ENCODE measurements at places on chromosomes 12 and 14. TPM values are rescaled to one million over a fixed set of nuclear protein-coding genes. Genes with fewer than 3 reads are reported as not detected.
A peak's percentile ranks its signal among the peaks of the same experiment; 100 is the strongest.

DNA sequence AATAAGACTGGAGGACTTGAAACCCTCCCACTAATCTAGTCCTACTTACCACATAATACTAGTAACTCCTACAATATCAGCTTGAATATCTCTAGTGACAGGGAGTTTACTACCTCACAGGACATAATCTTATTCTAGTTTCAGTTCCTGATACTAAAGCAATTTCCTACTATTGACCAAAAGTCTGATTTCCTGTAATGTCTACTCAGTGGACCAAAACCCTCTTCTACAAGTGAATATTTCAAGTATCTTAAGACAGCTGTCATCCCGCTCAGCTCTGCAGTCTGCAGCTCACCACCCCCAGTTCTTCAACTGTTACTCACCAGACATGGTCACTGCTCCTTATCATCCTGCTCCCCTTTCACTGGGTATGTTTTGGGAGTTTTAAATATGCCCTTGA is 70.8 kb upstream of the TMCC3 start:
- ATAC-seq: no peak

DNA sequence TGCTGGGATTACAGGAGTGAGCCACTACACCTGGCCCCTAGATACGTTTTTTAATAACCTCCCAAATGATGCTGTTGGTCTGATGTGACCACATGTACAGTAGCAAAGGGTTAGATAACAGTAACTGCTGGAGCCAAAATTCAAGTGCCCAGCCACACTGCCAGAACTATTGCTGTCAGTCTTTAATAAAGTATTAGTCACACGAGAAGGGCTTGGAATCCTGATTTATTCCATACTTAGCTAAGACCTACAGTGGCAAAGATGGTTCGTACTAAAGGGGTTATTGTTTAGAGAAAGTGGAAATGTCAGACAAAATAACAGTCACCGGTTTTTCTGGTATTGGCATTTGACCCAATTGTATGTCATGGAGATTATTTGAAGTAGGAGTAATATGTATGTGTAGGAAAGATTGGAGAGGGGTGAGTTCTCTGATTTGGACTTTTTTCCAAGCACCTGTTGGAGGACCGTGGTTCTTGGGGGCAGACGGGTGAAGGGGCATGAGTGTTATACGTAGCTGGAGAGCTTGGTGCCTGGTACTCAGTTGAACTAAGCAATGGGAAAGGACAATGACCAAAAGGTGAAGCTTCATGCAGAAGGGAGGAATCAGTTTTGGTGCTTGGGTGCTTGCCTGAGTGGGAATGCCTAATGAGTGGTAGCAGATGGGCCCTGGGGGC is 9.7 kb downstream of the TUBA1C start:
- no peak for ATAC-seq

- ATAC-seq: peak; percentile 91
Observed at GRCh38 chr12:129588142-129588541, 315.7 kb downstream of the TMEM132D start.

DNA sequence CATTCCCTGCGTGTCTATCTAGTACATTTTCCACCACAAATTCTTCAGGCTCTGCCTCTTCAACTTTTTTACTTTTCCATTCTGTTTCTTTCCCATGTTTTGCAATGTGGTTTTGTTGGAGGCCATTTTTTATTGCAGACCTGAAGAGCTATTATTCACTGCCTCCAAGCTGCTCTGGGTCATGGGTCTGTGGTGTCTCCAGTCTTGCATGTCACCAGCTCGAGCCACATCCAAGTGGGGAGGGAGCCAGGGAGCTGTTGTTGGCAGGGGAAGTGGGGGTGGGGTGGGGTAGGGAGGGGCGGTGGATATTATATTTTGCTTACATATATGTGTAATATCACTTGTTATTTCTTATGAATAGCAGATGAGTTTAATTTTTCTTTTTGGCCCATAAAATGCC is 69.1 kb downstream of the VEZT start:
- ATAC-seq: no peak

GRCh38 chr14:67574156-67574555 is 25.9 kb downstream of the PIGH start:
- ATAC-seq: no peak

CPNE6 gene
- total RNA-seq: 2.5 TPM

DNA sequence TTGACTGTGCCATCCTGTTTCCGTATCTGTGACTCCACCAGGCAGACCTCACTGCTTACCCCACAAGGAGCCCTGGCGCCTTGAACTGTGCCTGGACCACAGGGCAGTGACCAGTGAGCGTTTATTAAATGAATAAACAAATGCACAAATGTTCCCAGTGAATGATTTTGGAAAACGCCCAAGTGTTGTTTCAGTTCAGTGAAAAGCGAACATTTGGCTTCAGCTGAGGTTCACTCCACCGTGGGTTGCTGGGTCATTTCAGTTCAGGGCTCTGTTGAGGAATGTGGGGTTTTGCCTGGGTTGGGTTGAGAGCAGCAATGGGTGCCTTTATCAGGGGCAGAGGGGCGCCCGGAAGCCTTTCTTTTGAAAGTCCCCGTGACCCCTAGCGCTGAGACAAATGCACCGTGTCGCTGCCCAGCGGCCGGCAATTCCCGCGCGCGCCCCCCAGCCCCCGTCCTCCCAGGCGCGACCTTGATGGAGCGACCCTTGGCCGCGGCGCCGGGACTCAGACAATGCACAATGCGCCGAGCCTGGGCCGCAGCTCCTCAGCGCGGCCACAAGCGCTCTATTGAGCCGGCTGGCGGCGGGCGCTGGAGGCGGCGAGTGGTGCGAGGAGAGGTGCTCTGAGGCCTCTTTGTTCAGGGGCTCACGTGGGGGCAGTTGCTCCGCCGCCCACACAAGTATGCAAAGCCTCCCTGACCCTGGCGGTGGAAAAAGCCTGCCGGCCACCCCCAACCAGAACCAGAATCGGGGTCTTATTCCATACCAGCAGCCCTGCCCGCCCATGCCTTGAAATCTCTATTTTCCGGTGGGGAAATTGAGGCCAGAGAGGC is 40.5 kb upstream of the CLMN start:
- ATAC-seq: no peak

GRCh38 chr12:9820281-9820930 is 6.9 kb upstream of the KLRF1 start:
- no peak for ATAC-seq

- ATAC-seq: peak; percentile 6
Observed at GRCh38 chr12:113129664-113130456, 5.7 kb downstream of the RASAL1 start.

- ATAC-seq: no peak
Observed at GRCh38 chr14:31206536-31207286, 882 bp downstream of the HECTD1 start.

DNA sequence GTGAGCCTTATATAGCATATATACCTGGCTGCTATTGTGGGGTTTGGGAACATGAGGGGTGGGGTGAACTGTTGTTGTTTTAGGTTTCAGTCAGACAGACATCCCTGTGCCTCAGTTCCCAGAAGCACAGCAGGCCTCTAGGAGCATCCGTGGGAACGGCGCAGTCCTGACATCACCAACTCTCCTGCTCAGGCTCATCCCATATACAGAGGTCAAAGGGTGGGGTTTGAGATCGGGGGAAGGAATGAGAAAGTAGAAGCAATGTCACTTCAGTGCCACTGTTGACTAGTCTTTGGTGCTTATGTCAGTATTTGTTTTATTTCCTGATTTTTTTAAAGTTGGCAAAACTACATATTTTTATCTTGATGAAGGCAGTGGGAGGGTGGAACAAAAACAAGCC is 43.1 kb upstream of the A2ML1 start:
- ATAC-seq: no peak

VRTN gene
- 0.11 TPM for total RNA-seq

DNA sequence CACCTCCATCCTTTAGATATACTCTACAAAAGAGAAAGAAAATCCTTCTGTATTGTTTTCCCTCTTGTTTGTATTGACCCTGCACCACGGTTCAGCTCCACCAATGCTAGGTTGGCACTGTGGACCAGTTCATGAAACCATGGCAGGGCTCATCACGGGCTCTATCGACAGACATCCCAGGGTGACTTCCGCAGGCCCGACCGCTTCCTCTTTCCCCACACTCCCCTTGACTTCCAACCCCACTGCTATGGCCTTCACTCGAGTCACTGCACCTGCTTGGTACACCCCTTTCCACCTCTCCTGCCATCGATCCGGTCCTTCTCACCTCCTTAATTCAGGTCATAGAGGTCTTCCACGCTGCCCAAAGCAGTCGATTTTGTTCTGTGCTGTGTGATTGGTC is 21.2 kb upstream of the AKAP5 start:
- ATAC-seq: no peak

DNA sequence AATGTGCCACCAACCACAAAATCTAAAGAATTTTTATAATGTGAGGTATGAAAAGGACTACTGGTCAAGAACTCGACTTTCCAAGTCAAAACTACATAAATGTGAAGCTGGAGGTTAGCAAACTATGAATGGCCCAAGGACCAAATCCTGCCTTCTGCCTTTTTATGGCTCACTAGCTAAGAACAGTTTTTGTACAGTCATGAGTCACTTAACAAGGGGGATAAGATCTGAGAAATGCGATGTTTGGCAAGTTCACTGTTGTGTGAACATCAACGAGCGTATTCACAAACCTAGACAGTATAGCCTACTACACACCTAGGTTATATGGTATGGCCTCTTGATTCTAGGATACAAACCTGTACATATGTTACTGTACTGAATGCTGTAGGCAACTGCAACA is 28.2 kb downstream of the FERMT2 start:
- ATAC-seq: no peak

GRCh38 chr12:116431677-116432300 is 127.4 kb upstream of the MAP1LC3B2 start:
- no peak for ATAC-seq

SLC17A8 gene
- total RNA-seq: 0.55 TPM

DNA sequence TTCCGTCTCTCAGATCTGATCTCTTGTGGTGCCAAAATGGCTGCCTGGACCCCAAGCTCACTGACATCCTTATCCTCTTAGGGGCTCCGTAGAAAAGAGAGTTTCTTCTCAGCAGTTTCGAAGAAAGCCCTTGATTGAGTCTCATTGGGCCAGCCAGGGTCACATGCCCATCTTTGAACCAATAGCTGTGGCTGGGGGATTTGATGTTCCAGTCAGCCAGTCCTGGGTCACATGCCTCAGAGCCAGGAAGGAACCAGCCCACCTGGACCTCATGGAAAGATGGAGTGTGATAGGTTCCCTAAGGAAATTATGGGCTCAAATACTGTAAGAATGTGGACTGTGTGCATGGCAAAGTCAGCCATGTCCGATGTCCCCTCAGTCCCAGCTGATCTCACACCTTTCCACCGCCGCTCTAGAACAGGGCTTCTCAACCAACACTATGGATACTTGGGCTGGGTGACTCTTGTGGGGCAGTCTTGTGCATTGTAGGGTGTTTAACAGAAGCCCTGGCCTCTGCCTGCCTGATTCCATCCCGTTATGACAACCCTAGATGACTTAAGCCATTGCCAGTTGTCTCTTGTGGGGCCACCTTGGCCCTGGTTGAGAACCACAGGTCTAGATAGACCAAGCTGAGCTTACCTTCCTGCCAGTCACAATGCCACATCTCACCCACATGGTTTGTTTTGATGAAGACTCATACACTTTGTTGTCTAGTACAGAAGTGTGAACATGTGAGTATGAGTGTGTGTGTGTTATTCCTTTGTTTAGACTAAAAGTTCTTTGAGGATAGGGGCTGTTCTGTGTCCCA is 163.9 kb downstream of the ADGRD1 start:
- ATAC-seq: no peak

DNA sequence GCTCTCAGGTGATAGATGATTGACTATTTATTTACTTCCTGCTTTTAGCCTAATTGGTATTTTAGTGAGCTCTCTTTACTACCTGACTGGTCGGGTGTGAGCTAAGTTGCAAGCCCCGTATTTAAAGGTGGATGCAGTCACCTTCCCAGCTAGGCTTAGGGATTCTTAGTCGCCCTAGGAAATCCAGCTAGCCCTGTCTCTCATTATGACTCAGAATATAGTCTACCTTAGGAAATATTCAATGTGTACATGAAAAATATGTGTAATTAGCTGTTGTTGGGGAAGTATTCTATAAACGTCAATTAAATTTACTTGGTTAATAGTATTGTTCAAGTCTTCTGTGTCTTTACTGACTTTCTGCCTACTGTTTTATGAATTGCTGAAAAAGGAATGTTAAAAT is 306.9 kb upstream of the DIO2 start:
- no peak for ATAC-seq

DNA sequence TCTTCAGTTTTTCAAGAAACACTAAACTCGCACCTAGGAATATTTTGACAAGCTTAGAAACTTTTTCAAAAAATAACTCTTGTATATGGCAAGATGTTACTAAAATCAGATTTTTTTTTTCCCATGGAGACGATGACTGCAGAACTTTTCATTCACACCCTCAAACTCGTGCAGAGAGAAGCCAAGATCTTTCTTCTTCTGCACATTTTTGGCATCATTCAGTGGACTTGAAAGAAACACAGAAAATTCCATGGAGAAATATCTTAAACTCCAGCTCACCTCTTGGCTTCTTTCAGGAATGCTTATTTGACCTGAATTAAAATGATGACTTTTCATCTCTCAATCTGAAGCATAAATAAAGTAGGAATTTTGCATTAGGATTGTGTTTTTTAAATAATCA is 919.4 kb downstream of the NRXN3 start:
- ATAC-seq: no peak

Measured in motor neuron (in vitro differentiated cells).